ENCODE measurements at places on chromosomes 12 and 14. TPM values are rescaled to one million over a fixed set of nuclear protein-coding genes. Genes with fewer than 3 reads are reported as not detected.

TSHR gene
- not detected for polyA plus RNA-seq

SLC17A8 gene
- polyA plus RNA-seq = 0.13 TPM

PPP2R5C gene
- polyA plus RNA-seq = 103 TPM

NPFF gene
- polyA plus RNA-seq = 0.42 TPM

ABHD12B gene
- polyA plus RNA-seq = 0.83 TPM

ASCL1 gene
- not detected for polyA plus RNA-seq

- no peak for DNase-seq
These were observed 13.8 kb downstream of the STON2 start for GRCh38 chr14:81386290-81386745.

GRCh38 chr12:126883697-126884096 lies 1383.3 kb upstream of the TMEM132C start:
- no peak for DNase-seq

GRCh38 chr12:129885287-129885686 lies 18.5 kb downstream of the TMEM132D start:
- no peak for DNase-seq

DNA sequence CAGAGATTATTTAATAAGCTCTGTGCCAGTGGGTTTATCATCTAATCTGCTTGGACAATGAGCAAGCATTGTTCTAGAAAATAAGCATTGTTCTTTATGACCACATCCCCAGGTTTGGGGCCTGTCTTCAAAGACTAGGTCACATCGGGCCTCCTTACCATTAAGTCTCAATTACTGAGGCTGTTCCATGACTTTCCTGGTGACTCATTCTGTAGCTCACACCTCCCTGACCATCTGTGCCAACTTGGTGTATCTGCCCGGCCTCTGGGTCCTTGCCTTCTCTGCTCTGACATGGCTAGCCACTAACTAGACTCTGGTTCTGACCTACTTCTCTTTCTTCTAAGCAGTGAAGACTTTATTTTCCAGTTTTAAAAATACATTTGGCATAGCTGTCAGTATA lies 44.4 kb upstream of the PLEKHA5 start:
- DNase-seq = no peak

DNA sequence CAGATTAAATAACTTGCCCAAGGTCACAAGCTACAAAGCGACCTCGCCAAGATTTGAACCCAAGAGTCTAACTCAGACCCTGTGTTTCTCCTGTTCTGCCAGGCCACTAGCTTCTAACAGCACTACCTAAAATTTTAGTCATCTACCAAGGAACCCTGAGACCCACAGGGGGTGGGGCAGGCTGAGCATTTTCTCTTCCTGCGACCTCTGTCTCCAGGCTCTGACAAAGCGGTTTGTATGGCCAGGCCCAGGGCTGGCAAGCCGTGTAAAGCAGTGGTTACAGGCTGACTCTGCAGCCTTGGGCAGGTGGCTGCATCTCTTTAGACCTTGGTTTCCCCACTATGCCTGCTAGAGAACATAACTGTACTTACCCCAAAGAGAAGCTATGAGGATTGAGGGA lies 5.3 kb downstream of the VDR start:
- DNase-seq = no peak

GRCh38 chr12:107134558-107134957 lies 41.2 kb upstream of the CRY1 start:
- DNase-seq = no peak

Data from muscle of arm (tissue), 14 donors.